A549 treated with Mapracorat at 1 μM for 4 hours (cell line): ENCODE measurements at places on chromosomes 6 and 20. TPM values are rescaled to one million over a fixed set of nuclear protein-coding genes. Genes with fewer than 3 reads are reported as not detected.

Gene ZBTB12
- total RNA-seq, result 2.4 to 4.1 TPM (median 3.7 TPM) in 5 replicates

Gene TEAD3
- 5.6 to 7.9 TPM (median 7.4 TPM) in 5 replicates for total RNA-seq

Gene ELOVL2
- 5.6 to 7.2 TPM (median 6.7 TPM) in 5 replicates for total RNA-seq

Gene SLC16A10
- 0.22 to 0.87 TPM (median 0.50 TPM) in 5 replicates for total RNA-seq

Gene PAK5
- total RNA-seq, result not detected in 5 replicates

Gene SCRT2
- total RNA-seq, result 0.08 TPM in 1 of 5 replicates, not detected in the others

Gene BEND3
- 3.1 to 3.9 TPM (median 3.4 TPM) in 5 replicates for total RNA-seq

Gene COL9A3
- 0.33 to 0.96 TPM (median 0.66 TPM) in 5 replicates for total RNA-seq

Gene COL21A1
- total RNA-seq, result 0.50 to 1.0 TPM (median 0.60 TPM) in 5 replicates

Gene POU5F1
- total RNA-seq, result 7.2 to 14.5 TPM (median 10.3 TPM) in 5 replicates

Gene LTA
- total RNA-seq, result 0.10 to 0.16 TPM (median 0.12 TPM) in 3 of 5 replicates, not detected in the others

Gene MOXD1
- total RNA-seq, result 1.4 to 1.9 TPM (median 1.7 TPM) in 5 replicates

Gene HCRTR2
- total RNA-seq, result not detected in 5 replicates

Gene TBC1D7
- 26.2 to 29.7 TPM (median 28.4 TPM) in 5 replicates for total RNA-seq

Gene ZBTB9
- total RNA-seq, result 10.3 to 12.5 TPM (median 10.7 TPM) in 5 replicates

Gene OR2J3
- total RNA-seq, result not detected in 5 replicates

Gene CNKSR3
- 6.1 to 7.8 TPM (median 7.4 TPM) in 5 replicates for total RNA-seq

Gene RNF182
- 3.2 to 3.6 TPM (median 3.4 TPM) in 5 replicates for total RNA-seq

Gene MCM8
- total RNA-seq, result 19.4 to 24.6 TPM (median 23.1 TPM) in 5 replicates

Gene GPSM3
- total RNA-seq, result 0.29 to 0.50 TPM (median 0.33 TPM) in 5 replicates

Gene SIRPB1
- 0.29 to 0.52 TPM (median 0.51 TPM) in 5 replicates for total RNA-seq

Gene CST2
- total RNA-seq, result 0.27 to 0.85 TPM (median 0.43 TPM) in 5 replicates

Gene FNDC1
- total RNA-seq, result 0.06 to 0.13 TPM (median 0.11 TPM) in 5 replicates

Gene REM1
- total RNA-seq, result 0.64 to 0.88 TPM (median 0.70 TPM) in 5 replicates
